Thoracic aorta (tissue), 2 donors: ENCODE measurements at places on chromosomes 2 and 18.

- no peak for DNase-seq
Observed at GRCh38 chr18:35716169-35716831, 134.8 kb downstream of the GALNT1 start.

DNA sequence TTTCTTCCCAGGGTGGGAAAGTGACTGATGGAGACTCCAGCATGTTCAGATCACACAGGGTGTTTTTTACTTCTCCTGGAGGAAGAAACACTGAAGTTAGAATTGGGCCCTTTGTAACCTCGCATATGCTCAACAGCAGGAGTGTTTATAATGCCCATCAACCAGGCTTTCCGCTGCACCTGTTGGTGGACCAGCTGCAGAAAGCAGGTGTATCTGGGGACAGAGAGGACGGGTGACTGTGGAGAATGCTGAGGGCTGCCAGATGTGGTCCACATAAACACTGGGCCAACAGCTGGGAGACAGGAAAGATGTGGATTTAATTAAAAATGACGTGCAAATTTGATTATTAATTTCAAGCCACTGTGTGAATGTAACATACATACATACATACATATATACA, 335.5 kb upstream of the SPRED2 start:
- no peak for DNase-seq

- DNase-seq: no peak
Observed at GRCh38 chr2:47891369-47892337, 14.6 kb downstream of the FBXO11 start.

GRCh38 chr2:215843579-215843978, 169.8 kb downstream of the MREG start:
- DNase-seq: peak; percentile 68

DNA sequence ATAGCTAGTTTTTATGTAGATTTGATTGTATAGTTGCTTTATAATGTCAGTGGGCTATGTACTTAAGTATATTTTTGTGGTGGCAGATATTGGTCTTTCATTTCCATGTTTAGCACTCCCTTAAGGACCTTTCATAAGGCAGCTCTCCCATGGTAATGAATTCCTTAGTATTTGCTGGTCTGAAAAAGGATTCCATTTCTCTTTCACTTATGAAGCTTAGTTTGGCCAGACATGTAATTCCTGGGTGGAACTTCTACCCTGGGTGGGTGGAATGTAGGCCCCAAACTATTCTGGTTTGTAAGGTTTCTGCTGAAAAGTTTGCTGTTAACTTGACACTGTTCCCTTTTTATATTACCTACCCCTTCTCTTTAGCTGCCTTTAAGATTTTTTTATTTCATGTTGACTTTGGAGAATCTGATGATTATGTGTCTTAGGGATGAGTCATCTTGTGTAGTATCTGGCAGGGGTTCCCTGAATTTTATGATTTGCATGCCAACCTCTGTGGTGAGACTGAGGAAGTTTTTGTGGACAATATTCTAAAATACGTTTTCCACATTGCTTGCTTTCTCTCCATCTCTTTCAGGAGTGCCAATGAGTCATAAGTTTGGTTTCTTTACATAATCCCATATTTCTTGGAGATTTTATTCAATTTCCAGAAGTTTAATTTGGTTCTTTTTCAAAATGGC, 65.4 kb upstream of the VRK2 start:
- DNase-seq: no peak

DNA sequence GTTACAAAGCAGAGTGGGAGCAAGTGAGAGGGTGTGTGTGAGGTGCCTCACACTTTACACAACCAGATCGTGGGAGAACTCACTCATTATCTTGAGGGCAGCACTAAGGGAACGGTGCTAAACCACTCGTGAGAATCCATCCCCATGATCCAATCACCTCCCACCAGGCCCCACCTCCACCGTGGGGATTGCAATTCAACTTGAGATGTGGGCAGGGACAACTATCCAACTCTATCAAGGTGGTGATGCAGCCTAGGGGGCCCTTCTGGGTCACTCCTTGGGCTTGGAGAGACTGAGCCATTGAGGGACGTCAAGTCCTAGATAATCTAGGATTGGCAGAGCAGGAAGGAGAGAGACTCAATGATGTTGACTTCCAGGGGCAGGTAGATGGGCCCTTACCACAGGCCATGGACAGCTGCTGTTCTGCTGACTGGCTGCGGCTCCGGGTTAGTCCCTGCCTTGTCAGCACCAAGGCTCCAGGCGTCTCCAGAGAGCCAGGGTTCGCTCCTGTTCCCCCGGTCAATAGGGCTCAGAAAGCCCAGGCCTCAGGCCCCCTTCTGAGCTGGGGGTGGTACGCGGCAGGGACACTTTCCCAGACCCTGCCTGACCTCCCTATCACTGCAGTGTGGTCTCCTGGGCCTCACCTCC, 193.2 kb upstream of the HS6ST1 start:
- DNase-seq: no peak

DNA sequence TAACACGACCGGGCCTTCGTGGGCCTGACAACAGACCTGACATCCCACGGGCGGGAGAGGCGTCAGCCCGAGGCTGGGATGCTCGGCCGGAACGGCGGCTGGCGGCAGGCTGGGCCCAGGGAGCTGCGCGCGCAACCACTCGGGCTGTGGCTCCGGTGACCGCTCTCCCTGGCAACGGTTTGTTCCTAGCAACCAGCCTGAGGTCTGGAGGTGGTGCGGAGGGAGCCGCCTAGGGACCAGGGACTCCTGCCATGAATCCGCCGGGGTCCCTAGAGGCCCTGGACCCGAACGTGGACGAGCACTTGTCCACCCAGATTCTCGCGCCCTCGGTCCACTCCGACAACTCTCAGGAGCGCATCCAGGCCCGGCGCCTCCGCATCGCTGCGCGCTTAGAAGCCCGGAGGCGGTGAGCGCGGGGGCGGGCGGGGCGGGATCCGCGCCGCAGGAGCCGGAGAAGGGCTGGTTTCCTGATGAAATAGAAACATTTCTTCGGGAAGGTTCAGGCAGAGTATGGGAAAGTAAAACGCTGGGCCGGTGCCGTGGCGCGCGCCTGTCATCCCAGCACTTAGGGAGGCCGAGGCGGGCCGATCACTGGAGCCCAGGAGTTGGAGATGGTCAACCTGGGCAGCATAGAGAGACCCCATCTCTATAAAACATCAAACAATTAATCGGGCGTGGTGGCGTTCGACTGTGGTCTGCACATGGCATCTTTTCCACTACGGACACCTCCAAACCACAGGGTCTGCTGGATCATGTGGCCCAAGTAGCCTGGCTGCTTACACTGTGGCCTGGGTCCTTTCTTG, at the start of gene DRC1:
Gene DRC1, plus strand, starts transcription at position 182 of the 803 bp plus-strand sequence. Its CDS starts 70 bp downstream, at position 252.
- DNase-seq: peak; percentile 16

DNA sequence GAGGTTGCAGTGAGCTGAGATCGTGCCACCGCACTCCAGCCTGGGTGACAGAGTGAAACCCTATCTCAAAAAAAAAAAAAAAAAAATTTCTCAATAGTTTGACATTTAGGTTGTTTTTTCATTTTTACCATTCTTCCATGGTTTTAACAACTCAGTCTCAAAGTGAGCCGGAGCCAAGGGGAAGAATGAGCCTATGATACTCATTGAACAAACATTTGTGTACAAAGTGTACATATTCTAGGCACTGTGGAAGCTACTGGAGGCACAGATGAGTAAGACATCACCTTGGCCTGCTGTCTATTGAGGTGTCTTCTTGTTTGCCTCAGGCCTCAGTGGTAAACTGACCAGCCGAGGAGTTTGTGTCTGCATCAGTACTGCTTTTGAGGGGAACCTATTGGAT, 21.9 kb downstream of the CENPO start:
- no peak for DNase-seq
